SHP77 treated with DMSO at 0.1 percent for 48 hours (cell line): ENCODE measurements at places on chromosomes 7 and 10.

GRCh38 chr7:129091484-129092002, 36.6 kb upstream of the TNPO3 start:
- peak; percentile 63 for DNase-seq

DNA sequence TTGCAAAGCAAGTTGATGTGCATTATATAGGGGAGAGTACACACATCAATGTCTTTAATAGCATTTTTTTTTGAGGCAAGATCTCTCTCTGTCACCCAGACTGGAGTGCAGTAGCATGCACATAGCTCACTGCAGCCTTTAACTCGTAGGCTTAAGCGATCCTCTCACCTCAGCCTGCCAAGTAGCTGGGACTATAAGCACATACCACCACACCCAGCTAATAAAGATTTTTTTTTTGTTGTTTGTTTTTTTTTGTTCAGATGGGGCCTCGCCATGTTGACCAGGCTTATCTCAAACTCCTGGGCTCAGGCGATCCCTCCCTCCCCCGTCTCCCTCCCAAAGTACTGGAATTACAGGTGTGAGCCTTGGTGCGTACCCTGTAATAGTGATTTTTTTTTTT, 1.5 kb downstream of the UMAD1 start:
- DNase-seq = no peak

GRCh38 chr10:50968386-50969091, 83.1 kb upstream of the A1CF start:
- DNase-seq = no peak

GRCh38 chr10:71659737-71660136, 59.8 kb downstream of the C10orf105 start:
- no peak for DNase-seq

DNA sequence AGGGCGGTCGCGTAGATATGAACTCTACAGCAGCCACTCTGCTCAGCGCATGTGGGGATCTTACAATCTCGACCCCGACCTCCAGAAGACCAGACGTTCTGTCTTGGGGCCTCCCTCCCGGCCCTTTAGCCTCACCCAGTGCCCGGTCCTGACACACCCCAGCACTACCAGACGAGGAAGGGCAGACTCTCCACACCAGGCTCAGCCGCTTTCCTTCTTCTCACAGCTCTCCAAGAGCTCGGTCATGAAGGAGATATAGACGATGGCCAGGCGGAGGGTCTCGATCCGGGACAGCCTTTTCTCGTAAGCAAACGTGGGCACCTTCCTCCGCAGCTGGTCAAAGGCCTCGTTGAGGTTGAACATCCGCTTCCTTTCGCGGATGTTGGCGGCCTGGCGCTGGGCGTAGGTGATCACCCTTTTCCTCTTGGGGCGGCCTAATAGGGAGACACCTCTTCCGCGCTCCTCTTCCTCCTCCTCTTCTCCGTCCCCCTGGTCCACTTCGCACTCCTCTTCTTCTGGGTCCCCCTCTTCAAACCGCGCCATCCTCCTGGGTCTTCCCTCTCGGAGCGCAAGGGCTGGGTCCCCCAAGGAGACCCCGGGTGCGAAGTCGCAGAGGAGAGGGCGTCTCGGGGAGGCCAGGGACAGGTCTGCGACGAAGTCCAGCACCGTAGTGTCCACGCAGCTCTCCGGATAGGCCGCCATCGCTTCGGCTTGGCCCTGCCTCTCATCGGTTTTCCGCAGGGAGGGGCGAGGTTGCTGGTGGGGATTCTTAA, at the start of gene FERD3L:
TSS of gene FERD3L (minus strand) at position 761 of the 773 bp plus-strand sequence. CDS start at position 702, 59 bp downstream.
- no peak for DNase-seq

DNA sequence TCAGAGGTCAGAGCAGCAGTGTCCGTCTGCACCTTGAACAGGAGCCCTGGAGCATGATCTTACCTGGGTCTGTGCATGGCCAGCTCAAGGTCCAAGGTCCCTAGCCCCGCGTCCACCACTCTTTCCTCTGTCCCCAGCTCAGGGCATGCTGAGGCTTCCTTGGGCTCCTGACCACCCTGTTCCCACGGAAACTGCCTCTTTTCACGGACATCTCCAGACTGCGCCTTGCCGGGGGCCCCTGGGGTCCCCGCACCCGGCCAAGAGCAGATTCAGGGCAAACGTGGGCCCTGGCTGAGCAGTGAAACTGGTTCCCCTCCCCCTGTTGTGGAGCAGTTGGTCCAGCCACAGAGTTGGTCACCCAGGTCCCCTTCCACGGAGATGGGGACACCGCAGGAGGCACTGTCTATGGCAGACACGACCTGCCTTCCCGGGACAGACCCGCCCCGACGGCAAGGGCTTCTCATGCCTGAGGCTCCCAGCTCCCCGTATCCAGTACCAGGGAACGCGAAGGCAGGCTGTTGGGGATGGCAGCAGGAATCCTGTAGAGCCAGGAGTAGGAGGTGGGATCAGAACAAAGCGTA, 217.4 kb upstream of the PPP2R2D start:
- DNase-seq = no peak

- DNase-seq = no peak
Measured at GRCh38 chr7:34059136-34059828, 153.9 kb downstream of the BMPER start.

- no peak for DNase-seq
Measured at GRCh38 chr10:61356354-61356753, 96.8 kb downstream of the TMEM26 start.

GRCh38 chr10:89773081-89773480, 71.7 kb downstream of the KIF20B start:
- DNase-seq = no peak

DNA sequence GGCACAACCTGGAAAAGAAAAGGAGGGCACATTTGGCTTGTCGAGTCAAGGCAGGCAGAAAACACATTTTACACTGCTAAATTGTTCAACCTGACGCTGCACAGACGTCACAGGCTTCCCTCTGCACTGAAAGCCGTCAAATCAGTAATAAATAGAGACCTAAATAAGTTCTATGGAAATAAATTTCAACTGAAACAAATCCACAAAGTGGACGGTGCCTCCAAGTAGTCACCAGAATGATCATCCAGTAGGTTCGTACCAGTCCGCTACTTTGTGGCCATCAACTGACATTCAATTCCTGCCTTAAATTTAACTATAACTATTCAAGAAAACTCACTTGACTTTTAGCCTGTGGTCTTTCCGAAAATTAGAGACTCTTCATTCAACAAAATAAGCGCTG, 49.0 kb downstream of the NPVF start:
- no peak for DNase-seq

DNA sequence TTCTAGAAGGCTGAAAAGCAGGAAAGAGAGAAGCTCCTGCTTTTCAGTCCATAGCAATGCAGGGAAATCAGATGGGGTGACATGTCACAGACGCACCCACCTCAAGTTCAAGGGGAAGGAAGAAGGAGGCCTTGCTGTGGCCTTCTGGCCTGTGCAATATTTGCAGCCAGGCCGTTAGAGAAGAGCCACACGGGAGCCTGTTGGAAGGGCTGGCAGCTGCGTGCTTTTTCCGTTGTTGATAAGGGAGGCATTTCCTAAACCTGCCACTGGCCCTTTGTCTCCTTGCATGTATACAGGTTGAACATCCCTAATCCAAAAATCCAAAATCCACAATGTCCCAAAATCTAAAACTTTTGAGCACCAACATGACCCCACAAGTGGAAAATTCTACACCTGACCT, 492.5 kb upstream of the ZMIZ1 start:
- DNase-seq = no peak

DNA sequence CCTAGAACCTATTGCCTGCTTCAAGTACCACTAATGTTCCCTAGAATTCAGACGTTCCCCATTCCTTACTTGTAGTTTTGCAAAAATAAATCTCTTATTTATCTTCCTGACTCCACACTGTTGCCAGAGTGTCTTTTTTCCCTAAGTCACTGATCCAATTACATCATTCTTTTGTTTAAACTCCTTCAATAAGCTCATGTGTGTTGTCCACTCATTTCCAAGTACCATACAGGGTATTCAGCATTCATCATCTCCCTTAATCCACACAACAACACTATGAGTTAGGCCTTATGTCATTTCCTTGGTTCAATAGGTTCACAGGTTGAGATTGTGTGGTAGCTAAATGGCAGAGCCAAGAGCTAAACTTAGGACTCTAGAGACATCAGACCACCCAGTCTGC, 119.9 kb upstream of the RHOBTB1 start:
- no peak for DNase-seq

- DNase-seq = no peak
Measured at GRCh38 chr10:71727738-71728737, 8.5 kb upstream of the C10orf105 start.
